Epithelial cell of alveolus of lung (primary cell): ENCODE measurements at places on chromosomes 6 and 20. TPM values are rescaled to one million over a fixed set of nuclear protein-coding genes. Genes with fewer than 3 reads are reported as not detected.

Gene OTOR
- not detected in 2 replicates for total RNA-seq

Gene MOCS1
- 11.2 and 18.5 TPM in 2 replicates for total RNA-seq

Gene FKBP1C
- 0.48 and 0.65 TPM in 2 replicates for total RNA-seq

Gene WFDC10A
- not detected in 2 replicates for total RNA-seq

Gene AAR2
- total RNA-seq, result 33.4 and 36.0 TPM in 2 replicates

Gene BCAS4
- 1.4 and 24.6 TPM in 2 replicates for total RNA-seq

Gene ACTL10
- 1.4 and 4.9 TPM in 2 replicates for total RNA-seq

Gene RBL1
- 5.8 and 6.7 TPM in 2 replicates for total RNA-seq

Gene PRR18
- 0.13 TPM in 1 of 2 replicates, not detected in the other for total RNA-seq

Gene RNF39
- not detected in 2 replicates for total RNA-seq

Gene CST5
- 0.13 TPM in 1 of 2 replicates, not detected in the other for total RNA-seq

Gene OR2H1
- total RNA-seq, result not detected in 2 replicates

Gene APOM
- total RNA-seq, result 1.8 and 3.0 TPM in 2 replicates

Gene MED20
- total RNA-seq, result 19.4 and 21.3 TPM in 2 replicates

Gene PAK5
- total RNA-seq, result not detected in 2 replicates

Gene TRIM15
- total RNA-seq, result not detected in 2 replicates

Gene THBS2
- total RNA-seq, result 94.1 and 441 TPM in 2 replicates

Gene POU3F2
- total RNA-seq, result not detected in 2 replicates

Gene F13A1
- total RNA-seq, result 0.32 TPM in 1 of 2 replicates, not detected in the other

Gene DPPA5
- not detected in 2 replicates for total RNA-seq
